ENCODE measurements at places on chromosomes 13 and 19.

GRCh38 chr13:19795956-19796355, 13.2 kb upstream of the PSPC1 start:
- DNase-seq, result no peak

DNA sequence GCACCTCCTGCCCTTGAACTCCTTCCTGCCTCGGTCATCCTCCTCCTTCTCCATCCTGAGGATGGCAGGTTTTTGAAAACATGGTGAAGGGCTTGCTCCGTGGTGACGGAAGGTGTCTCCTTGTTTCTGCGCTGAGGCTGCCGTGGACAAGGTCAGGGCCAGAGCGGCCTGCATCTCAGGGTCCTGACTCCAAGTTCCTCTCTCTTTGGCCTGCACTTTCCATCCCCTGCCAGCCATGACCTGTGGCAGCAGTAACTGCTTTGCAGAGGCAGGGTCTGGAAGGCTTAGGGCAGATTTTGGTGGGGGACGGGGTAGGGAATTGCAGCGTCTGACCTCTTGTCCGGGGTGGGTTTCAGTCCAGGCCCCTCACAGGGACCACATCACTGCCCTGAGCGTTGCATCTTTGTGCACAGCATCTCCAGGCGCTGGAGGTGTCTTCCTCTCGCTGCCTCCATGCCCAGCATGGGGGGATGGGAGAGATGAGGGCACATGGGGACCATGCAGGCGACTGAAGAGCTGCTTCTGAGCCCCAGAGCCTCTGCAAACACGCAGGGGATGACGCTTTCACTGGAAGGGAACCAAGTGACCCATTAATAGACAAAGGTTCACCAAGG, 216.8 kb downstream of the TEX29 start:
- DNase-seq, result no peak

- peak; percentile 93 for DNase-seq
Measured at GRCh38 chr19:6970443-6970842, 50.8 kb downstream of the MBD3L2B start.

GRCh38 chr13:47869776-47870175, 131.3 kb downstream of the SUCLA2 start:
- no peak for DNase-seq

GRCh38 chr13:35936246-35936978, 194.8 kb downstream of the DCLK1 start:
- DNase-seq, result no peak

Data from HL-60 (cell line).